ENCODE measurements at places on chromosomes 6 and 20.

DNA sequence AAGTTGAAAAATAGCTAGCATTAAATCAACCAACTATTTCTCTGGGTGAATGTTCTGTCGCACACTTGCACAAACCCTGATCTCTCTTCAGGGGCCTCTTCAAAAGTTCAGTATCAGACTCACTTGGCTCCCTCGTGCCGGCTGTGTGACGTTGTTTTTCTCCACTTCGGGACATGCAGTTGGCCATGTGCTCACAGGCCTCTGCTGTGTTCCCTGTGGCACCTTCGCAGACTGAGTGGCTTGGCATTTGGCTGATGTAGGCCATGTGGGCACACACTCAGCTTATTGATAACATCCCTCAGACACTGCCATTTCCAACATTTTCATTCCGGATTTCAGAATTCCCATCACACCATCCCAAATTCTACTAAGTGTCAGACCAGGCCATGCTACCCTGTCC, 49.3 kb downstream of the PACRG start:
- no peak for DNase-seq

GRCh38 chr6:68778356-68779020, 143.4 kb downstream of the ADGRB3 start:
- DNase-seq: peak; percentile 26

DNA sequence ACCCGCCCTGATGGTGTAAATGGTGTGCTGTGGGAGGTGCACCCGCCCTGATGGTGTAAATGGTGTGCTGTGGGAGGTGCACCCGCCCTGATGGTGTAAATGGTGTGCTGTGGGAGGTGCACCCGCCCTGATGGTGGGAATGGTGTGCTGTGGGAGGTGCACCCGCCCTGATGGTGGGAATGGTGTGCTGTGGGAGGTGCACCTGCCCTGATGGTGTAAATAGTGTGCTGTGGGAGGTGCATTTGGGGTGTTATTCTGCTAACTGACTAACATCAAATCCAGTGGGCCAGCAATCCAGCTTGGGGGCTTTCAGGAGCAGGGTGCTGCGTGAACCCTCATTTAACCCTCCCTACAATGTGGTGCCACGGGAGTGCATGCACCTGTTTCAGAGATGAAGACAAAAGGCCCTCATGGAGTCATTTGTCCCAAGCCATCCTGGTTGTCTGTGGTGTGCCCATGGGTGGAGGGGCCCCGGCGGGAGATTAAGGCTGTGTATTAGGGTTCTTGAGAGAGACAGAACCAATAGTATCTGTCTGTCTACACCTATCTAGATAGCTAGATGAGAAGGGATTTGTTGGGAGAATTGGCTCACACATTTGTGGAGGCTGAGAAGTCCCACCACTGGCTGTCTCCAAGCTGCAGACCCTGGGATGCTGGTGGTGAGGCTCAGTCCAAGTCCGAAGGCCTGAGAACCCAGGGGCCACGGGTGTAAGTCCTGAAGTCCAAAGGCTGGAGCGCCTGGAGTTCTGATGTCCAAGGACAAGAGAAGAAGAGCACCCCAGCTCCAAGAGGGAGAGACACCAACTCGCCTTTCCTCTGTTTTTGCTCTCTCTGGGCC, 39.2 kb downstream of the TMEM242 start:
- no peak for DNase-seq

GRCh38 chr20:63402181-63402859, 41.2 kb upstream of the CHRNA4 start:
- DNase-seq: no peak

DNA sequence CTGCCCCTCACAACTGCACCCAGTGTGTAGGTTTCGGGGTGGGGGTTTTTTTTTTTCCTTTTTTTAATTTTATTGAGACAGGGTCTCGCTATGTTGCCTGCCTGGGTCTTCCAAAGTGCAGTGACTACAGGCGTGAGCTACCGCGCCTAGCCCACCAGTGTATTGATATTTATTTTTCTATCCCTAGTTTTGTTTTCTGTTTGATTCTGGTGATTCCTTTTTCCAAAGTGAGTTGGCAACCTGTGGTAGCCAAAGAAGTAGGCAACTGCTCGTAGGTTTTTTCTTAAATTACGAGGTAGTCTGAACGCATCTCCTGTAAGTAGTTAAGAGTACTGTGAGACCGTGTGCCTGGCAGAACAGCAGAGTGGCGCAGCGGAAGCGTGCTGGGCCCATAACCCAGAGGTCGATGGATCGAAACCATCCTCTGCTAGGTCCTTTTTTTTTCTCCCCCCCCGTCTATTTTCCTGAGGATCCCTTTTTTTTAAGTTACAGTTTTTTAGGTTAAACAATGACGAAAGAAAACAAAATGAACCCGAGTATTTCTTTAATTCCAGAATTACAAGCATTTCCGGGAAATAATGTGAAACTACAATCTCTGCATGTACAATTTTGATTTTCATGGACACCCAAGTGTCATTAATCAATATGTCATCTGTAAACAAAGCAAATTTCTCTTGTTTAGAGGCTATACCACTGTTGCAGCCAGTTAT, 78.7 kb upstream of the BTN3A2 start:
- DNase-seq: no peak

DNA sequence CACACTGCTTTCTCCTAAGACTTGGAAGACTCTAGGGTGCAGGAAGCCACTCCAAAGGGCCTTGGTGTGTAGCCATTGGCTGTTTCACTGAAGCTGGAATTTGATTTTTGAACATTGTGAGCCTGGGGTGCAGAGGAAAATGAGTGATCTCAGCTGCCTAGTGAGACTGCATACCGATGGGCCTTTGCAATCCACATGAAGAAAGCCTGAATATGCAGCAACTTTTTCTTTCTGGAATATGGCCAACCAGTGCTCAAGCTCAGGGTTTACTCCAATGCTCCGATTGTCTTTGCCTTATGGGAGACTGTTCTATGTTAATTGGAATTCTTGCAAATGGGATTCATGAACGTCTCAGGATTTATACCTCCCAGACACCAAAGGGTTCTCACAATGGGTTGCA, 242.6 kb downstream of the DOK5 start:
- DNase-seq: no peak

GRCh38 chr6:82086944-82087343, 160.6 kb downstream of the IBTK start:
- no peak for DNase-seq

DNA sequence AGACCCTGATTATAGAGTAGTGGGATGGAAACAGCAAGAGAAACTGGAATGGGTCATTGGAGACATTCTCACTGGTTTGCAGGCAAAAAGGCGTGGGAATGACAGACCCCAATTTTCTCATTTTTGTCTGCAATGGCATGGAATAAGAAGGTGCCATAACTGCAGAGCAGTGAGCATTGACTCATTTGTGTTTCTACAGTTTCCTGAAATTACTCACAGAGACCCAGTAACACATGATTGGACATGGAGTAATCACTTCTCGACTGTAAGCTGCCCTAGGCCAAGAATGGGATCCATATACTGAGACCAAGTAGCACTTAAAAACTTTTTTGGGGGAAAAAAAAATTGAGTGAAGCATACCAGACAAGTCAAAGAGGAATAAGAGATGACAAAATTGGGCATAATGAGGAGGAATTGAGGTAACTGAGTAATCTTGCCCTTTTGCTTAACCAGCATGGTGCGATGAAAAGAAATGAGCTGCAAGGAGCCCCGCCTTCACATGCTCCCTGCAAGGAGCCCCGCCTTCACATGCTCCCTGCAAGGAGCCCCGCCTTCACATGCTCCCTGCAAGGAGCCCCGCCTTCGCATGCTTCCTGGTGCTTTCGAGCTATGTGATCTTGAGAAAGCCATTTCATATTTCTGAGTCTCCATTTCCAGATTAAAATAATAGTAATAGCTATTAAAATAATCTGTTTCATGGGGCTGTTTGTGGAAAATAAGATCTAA, 44.1 kb downstream of the NHSL1 start:
- DNase-seq: no peak

DNA sequence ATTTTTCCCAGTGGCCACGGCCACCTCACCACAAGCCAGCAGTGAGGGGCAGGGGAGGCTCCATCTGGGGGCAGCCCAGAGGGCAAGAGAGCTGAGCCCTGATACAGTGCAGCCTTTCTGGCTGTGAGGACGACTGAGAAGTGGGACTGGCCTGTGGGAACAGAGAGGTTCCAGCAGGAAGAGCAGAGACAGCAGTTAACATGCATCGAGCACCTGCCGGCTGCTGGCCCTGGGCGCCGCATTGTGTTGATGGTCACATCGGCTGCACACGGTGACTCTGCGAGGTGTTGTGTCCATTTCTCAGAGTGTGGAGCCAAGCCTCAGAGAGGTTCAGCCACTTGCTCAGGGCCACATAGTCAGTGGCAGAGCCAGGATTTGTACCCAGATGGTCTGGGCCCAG, 9.8 kb downstream of the FOXS1 start:
- peak; percentile 52 for DNase-seq

GRCh38 chr6:100372326-100373091, 92.2 kb downstream of the SIM1 start:
- no peak for DNase-seq

- no peak for DNase-seq
These were observed 219.0 kb downstream of the CDC5L start for GRCh38 chr6:44606504-44606903.

DNA sequence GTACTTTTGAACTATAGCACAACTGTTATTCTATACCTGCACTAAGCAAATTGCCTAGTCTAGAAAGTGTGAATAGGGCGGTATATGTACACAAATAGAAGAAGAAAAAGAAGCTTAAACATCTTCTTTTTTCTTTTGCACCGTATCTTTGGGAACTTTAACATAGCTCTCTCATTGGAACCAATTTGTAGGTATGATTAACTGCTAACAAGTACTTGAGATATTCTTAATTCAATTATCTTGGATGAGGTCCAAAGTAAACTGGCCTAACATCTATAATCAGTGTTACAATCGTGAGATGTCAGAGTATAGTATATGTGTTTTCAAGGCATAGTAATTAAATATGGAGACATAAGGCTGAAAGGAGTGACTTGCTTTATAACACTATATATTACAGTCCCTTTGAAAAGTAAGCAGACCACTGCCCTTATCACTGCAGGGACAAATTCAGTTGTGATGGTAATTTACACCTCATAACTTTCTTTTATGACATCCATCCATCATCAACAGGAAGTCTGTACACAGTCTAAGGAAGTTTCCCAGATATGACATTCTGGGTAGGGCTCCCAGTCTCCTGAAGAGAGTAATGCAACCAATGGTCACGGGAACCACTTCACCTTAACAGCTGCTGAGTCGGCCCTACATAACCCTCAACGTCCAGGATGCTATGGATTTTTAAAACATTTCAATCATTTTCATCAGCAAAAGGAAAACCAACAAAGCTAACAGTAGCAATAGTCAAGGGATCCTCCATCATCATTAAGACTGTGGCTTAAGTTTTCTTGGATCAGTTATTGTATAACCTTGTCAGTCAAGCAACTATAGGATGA, 37.6 kb downstream of the NKAIN2 start:
- DNase-seq: peak; percentile 88

DNA sequence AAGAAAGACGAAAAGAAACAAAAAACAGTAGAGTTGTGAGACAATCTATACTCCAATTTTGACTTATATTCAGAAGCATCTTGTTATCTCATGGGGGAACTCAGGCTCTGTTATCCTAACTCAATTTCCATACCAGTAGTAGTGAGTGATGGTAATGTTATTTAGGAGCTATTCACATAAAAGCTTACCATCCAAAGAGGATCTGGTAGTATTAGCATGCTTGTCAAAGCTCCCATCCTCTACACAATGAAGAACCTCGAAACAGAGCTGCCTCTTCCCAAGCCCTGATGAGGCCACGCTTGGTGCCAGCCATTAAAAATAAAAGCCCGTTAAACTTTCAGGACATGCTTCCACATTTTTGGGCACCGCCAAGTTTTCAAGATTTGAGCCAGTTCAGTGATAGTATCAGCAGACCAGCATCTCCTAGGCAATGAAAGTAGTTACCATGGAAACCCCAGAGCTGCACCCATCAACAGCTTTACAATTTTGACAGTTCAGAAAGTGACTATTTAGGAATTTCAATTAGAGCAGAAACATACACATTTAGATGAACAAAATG, 173.3 kb downstream of the CD83 start:
- DNase-seq: no peak

DNA sequence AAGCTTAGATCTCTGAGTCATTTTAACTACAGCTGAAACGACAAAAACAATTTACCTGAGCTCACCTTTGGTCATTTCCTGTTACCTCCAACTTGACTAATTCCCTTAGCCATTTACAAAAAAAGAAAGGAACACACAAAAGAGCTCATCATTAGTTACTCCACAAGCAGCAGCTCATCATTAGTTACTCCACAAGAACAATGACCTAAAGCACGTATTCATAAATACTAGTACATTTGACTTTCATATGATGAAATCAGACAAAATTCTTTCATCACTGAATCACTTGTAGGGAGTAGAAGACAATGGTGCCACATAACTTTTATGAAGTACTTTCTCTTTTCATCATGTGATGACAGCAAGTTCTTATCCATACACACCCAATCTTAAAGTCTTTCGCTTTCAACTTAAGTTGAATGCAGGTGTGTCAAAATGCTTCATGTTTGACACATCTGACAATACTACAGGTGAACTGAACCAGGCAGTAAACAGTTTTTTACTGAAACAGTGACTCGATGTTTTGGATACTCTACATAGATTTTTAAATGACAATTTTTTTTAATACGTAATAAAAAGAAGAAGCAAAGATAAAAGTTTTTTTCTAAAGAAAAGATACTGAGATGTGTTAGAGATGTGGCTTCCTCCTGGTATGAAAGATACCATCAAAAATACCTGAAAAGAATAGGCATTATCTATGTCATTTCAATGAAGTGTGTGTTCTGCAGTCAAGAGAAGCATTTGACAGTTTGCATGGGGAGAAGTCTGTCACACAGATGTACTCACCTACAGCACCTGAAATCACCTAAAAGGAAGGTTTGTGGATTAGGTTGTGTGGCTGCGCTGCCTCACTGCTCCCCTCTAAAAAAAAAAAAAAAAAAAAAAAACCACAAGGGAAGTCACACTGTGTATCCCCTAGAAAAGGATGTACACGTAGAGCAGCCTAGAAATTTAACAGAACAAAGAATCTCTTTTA, 109.1 kb downstream of the PRDM1 start:
- DNase-seq: no peak

DNA sequence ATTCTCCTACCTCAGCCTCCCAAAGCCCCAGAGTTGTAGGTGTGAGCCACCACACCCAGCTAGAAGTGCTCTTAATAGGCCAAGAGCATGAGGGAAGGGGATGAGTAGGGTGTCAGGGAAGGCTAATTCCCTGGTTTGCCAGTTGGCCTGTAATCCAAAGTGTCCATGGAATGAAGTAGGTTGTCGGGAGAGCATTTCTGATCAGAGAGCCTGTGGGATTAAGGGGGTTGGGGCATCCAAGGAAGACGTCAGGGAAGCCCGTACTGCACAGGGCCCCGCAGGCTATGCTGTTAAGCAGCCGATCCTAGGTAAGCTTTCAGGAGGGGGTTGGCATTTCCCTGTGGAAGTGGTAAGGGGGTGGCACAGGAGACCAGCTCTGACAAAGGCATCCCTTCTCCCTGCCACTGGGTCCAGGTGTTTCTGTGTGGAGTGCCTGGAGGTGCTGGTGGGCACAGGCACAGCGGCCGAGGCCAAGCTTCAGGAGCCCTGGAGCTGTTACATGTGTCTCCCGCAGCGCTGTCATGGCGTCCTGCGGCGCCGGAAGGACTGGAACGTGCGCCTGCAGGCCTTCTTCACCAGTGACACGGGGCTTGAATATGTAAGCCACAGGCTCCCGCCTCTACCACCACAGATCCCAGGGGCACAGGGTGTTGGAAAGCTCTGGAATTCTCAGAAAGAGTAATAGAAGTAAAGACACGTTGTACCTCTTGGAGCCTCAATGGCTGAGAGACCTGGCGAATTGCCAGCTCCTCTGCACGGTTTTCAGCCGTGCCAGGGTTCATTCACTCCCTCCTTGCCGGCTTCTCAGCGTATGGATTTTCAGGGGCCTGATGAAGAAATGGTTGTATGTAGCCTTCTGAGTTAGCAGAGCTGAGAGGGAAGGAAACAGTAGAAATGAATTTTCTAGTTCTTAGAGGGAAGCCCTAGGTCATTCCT, 21.4 kb upstream of the MAPRE1 start:
- no peak for DNase-seq

Measured in SHP77 treated with DMSO at 0.1 percent for 48 hours (cell line).